ENCODE measurements at places on chromosomes 5 and 9.

DNA sequence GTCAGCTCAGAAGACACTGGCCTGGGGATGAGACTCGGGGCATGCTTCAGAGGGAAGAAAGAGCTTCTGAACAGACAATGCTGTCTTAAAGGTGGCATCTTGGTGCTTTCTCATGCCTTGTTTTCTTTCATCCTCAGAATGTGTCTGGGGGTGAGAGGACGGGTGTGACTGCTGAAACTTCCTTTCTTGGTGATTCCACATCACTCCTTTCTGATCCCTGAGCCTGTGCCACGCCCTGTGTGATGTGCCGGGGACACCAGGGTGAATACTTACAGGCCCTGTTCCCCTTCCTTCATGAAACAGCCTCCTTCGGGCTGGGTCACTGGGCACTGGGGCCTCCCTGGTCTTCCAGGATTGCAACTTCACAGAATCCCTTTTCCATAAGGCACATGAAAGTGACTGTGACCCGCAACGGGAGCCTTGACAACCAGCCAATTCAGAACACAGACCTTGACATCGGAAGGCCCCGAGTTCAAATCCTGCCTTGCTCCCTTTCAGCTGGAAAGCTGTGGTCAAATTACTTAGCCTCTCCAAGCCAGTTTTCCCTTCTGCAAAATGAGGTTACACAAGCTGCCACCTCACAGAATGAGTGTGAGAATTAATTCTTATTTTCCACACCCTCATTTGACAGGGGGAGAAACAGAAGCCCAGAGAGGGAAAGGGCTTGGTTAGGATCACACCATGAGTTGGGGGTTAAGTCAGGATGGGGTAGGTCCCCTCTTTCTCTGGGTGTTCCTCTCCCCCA lies 44.1 kb upstream of the IL17B start:
- DNase-seq: no peak

DNA sequence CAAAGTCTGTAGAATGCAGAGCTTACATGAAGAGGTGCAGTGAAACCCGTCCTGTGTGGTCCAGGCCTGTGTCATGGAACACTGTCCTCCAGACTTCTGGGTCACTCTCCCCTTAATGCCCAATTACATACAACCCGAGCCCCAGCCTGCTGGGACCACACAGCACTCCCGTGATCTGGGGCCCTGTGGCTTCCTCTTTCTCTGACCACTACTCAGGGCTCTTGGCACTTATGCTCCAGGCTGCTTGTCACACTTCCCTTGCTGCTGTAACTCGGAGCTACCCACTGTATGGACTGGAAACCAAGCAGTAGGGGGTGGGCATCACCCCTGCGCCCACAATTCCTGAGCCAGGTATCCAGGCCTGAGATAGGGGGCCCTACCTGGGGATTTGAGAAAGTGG lies 10.3 kb upstream of the IL3 start:
- no peak for DNase-seq

DNA sequence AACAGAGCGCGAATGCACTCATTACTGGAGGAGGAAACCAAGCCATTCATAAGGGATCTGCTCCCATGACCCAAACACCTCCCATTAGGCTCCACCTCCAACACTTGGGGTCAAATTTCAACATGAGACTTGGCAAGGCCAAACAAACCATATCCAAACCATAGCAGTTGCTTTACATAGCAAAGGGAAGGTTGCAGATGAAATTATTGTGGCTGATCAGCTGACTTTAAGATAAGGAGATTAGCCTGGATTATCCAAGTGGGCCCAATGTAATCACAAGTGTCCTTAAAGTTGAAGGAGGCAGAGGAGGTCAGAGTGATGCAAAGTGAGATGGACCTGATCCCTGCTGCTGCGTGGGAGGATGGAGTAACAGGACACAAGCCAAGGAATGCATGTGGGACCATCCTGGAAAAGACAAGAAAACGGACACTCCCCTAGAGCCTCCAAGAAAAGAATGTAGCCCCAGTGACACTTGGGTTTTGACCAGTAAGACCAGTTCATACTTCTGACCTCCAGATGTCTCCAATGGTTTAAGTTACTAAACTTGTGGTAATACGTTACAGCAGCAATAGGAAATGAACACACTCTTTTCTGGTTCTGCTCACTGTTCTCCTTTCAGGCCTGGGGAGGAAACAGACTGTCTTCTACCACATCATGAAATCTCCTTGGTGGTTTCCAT lies 167.3 kb downstream of the GNAQ start:
- DNase-seq: peak; percentile 75

- peak; percentile 66 for DNase-seq
Measured at GRCh38 chr5:66597183-66597757, 1.1 kb downstream of the MAST4 start.

DNA sequence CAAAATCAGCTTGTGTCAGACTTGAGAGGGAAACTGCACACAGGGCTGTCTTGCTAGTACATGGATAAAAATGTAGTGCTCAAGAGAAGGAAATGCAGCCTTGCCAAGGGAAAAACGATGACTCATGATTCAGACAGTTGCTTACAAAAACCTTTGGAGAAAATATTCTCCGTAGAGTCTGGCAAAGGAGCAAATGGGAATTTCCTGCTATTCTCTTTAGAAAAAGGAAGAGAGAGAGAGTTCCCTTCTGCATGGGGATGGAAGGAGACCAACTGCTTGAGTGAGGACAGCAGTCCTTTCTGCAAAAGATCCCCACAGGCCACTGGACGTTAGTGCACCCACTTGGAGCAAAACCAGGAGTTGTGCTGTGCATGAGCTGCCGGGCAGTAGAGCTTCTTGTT lies 7.6 kb downstream of the IFNB1 start:
- DNase-seq: no peak

DNA sequence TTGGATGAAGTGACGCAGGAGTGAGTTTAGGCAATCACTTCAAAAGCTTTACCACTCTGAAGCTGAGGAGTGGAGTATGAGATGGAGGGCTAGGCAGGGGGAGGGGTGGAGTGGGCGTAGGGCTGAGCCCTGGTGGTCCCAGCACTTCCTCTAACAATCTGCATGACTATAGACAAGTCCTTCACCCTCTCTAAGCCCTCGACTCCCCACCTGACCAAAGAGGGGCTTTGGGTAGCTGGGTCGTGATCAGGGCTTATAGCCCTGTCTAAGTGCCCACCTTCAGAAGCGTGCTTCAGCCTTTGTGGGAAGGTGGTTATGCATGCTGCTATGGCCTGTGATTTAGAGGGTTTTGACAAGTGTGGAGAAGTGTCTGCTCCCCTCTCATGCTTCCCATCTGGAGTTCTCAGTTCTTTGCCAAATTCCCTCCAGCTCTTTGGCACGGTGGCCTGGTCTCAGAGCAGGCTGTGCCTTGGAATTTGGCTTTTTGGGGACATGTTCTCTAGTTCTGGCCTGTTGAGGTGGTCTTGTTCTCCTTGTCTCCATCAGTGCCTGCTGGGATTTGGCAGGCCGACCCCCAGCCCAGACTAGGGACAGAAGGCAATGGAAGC lies 53.0 kb downstream of the ACTBL2 start:
- no peak for DNase-seq

DNA sequence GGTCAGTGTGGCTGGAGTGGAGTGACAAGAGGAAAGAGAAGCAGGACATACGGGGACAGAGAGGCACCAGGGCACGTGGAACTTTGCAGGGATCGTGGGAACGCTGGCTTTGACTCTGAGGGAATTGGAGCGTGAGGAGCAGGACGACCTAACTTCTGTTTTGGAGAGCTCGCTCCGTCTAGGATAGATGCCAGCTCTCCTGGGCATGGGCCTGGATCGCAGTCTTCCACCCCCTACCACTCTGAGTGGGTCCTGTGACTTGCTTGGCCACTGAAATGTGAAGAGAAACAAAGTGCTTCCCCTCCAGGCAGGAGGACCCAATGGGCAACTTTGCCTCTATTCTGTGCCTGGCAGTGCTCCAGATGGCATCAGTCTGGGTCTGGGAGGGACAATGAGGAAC lies 8.7 kb upstream of the SH3PXD2B start:
- no peak for DNase-seq

- no peak for DNase-seq
Measured at GRCh38 chr5:66828046-66828547, 231.9 kb downstream of the MAST4 start.

DNA sequence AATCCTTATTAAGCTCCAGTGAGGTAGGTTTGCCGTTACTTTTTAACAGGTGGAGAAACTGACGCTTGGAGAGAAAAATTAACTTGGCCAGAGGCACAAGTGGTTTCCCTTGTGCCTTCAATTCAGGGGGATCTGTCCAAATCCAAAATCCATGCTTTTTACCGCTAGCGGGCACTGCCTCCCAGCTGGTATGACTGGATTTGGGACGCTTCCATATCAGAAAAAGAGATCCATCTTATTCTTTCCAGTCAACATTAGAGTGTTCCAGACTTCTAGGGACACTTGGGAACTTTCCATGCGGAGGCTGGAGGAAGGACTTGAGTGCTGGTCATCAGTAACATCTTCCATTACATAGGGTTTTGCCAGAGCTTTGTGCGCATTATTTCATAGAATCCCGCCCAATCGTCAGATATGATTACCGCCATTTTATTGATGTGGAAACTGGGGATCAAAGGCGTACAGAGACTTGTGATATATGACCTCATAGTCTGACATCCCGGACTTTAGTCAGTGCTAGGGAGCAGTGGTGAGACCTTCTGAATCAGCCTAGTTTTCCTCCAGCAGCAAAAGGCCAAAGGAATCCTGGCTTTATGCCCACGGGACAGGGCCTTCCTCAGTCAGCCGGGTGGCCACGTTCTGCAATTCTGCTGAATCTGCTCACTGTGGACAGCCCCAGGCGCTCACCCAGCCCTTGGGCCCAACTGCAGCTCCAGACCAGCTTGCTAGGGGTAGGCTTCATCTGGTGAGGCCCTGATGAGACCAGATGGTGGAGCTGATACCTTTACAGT lies 1.1 kb upstream of the GNPDA1 start:
- no peak for DNase-seq

- DNase-seq: no peak
Measured at GRCh38 chr9:136090768-136091581, 4.1 kb downstream of the NACC2 start.

DNA sequence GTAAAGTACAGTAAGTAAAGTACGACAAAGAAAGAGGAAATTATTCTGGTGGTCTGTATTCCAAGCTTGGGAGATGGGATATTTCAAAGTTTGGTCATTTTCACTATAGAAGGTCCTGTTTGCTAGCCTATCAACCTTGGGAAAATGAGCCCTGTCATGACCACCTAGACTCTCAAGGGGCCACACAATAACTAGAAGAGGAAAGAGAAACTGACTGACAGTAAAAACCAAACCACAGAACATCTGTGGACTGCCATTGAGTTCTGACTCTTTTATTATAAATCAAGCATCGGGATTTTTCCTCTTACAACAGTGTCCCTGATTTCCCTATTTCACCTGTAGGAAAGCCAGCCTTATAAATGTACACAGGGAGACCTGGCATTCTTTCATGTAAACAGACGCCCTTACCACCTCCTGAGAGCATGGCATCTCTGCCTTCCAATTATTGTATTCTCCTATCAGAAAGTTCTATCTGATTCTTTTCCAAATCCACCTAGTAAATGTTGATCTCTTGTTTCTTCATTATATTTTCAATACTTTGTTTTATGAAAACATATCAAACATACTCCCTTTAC lies 80.0 kb downstream of the ZNF622 start:
- no peak for DNase-seq

- DNase-seq: no peak
Measured at GRCh38 chr5:158807946-158808345, 291.8 kb downstream of the EBF1 start.
